GM23248 (cell line): ENCODE measurements at places on chromosomes 12 and 14. TPM values are rescaled to one million over a fixed set of nuclear protein-coding genes. Genes with fewer than 3 reads are reported as not detected.
A peak's percentile ranks its signal among the peaks of the same experiment; 100 is the strongest.

GRCh38 chr14:90720336-90720735, 95.9 kb downstream of the TTC7B start:
- no peak for DNase-seq

DNA sequence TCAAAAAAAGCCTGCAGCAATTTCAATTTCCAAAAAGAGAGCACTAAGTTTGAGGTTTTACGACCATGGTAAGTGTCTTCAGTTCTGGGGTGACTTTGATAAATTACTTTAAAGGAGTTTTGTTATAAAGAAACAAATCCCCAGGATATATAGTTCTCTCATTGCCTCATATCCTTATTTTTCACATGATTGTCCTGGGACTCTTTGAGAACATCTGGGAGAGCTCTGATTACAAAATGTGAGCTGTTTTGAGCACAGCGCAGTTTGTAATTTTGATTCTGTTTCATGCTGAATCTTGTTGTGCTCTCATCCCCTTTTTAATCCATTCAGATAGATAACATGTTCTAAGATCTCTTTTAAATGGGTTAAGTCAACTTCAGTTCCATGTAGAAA, 67.7 kb upstream of the DCN start:
- peak; percentile 39 for DNase-seq

The USP44 gene
- total RNA-seq = 0.25 and 0.76 TPM in 2 replicates

DNA sequence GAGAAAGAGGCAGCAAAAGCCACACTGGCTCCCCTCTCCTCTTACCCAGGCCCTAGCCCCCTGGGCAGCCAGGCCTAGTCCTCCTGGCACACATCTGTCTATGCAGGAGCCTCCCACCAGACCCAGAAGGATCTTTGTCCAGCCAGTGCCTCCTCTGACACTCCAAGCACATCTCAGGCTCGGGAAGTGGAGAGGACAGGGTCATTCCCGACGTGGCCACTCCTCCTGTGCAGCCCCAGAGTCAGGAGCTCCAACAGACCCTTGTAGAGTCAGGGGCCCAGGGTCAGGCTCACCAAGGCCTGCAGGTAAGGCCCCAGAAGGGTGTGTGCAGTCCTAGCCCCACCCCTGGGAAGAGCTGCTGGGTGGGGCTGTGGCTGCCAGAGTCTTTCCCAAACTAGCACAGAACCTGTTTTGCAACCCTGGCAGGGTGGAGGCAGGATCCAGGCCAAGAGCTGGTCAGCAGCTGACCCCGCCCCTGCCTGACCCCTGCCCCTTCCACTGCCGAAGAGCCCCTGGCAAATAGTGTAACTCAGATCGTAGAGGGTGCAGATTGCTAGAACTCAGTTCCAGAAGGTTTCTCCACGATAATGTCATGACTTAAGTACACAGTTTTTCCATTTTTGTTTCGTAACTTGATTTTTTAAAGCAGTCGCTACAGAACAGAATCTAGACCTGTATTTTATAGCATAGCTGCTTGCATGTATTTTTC, 26.6 kb upstream of the PNMA1 start:
- DNase-seq = peak; percentile 70

The PAPLN gene
- 0.22 and 1.0 TPM in 2 replicates for total RNA-seq

DNA sequence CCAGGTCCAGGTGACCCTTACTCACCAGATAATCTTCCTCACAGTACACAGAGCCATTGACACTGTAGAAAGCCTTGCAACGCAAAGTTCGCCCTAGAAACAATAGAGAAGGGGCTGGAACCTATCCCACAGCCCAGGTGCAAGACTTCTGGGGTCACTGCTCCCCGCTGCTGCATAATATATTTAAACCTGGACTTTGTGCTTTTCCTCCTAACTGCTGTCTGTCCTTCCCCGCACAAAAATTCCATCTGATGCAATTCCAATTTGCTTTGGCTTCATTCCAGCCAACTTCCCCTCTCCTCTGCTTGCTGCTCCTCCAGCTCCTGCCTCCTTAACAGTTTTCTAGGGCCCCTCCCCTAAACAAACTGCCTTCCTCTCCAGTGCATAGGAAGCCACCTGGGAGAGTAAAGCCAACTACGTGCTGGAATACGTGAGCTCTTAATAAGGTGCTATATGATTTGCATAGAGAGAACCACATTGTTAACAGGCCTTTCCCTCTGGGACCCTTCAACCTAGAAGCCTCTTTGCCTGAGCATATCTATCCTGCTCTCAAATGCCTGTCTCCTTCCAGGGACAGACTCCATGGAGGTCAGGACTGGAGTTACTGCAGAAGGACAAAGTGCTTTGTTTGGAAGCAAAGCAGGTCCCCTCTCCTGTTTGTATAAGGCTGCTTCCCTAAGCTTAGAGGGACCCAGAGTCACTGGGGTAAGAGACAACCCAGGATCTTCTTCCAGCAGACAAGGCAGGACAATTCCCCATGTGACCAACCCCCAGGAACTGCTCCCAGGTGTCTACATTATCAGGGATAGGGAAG, 5.5 kb downstream of the AJUBA start:
- peak; percentile 25 for DNase-seq

DNA sequence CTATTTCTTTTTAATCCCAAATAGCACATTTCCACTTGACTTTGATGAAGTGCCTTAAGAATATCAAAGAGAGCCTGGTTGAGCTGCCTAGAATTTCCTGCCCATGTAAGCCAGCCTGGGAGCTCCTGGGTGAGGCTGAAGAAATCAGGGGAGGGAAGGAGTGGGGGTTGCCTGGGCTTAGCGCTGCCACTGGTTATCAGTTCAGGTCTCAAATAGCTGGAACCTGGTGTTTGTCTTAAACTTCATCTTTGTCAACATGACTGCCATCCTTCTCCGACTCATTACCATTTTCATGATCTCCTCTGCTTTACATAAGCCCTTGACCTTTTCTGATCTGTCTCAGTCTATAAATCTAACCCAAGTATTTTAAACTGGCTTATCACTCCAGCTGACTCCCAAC, 151.5 kb downstream of the TTC8 start:
- DNase-seq = no peak

- DNase-seq = no peak
Measured at GRCh38 chr12:61998791-61999190, 261.4 kb upstream of the USP15 start.

DNA sequence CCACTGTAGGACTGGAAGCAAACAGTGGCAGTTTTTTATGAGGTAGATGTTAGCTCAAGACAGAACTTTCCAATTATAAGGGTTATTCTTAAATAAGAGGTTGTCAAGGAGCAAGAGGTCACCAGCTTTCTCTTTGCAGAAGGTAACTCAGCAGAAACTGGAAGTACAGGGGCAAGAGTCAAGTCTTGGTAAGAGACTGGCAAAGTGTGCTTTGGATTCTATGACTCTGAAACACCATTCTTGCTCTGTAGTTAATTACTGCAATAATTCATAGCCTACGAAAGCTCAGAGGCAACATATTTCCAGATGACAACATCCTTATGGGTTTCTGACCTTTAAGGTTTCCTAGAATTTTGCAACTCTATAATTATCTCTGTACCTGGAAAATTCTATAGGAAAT, 51.3 kb downstream of the RMST start:
- no peak for DNase-seq

The OTOGL gene
- under 0.01 and 1.3 TPM in 2 replicates for total RNA-seq

The MYBPC1 gene
- total RNA-seq = not detected in 2 replicates

DNA sequence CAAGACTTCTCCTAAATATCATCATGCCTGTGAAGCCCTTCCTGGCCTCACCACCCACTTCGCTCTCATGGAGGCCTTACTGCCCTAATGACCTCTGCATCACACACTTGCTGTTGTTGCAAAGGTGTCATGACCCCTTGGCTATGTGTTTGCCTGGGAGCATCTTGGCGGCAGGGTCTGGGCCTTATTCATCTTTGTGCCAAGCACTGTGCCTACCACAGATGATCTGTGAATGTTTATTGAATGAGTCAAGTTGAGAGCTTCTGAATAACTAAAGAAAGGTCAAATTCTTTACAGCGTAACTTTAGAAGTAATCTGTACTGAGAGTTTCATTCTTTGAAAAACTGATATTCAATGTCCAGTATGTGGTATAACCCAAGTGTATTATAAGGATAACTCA, 113.3 kb downstream of the TTC8 start:
- no peak for DNase-seq

The LYZ gene
- not detected in 2 replicates for total RNA-seq

DNA sequence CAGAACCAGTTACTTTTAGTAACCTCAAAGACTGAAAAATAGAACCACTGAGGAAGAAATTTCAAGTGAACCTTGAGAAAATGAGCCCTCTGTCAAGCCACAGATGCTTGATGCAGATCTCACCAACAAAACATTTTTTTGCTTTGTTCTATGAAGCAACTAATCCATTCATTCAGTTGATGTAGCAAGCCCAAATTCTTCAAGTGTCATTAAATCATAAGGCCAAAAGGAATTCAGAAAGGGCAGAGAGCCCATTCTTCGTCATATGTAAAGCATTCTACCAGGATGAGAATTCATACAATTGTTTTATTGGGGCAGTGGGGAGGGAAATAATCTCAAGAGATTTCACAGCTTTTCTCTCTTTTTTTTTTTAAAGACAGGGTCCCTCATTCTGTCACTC, 218.0 kb upstream of the RGS6 start:
- peak; percentile 95 for DNase-seq

DNA sequence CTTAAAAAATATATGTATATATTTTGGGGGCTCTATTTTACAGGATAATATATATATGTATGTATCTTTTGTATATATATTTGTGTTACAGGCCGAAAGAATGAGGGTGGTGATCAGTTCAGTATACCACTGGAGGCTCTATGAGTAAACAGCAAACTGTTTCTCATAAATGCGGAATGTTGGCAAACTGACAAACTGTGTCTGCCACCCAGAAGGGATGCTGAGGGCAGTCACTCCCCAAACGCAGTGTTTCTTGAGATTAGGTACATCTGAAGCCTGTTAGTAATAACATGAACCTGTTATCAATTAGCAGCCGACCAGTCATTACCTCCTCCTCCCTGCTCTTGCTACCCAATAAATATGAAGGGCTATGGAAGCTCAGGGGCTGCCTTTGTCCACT, 20.8 kb downstream of the TNFAIP2 start:
- DNase-seq = peak; percentile 89

DNA sequence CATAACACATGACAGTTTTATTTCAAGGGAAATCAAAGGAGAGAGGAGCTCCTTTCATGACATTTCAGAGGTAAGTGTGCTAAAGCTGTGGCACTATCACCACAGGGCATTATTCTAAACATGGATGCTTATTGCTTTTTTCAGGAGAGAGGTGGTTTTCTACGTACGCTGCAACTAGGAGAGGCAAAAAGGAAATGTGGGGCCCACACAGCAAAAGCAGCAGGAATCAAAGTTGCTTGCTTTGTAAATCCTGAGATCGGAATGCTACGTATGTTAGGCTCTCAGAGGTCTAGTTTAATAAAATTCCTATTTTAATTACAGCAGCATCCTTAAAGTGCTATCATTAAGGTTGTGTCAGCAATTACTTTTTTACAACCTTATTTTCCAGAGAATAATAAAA, 55.0 kb upstream of the GRIP1 start:
- DNase-seq = no peak

DNA sequence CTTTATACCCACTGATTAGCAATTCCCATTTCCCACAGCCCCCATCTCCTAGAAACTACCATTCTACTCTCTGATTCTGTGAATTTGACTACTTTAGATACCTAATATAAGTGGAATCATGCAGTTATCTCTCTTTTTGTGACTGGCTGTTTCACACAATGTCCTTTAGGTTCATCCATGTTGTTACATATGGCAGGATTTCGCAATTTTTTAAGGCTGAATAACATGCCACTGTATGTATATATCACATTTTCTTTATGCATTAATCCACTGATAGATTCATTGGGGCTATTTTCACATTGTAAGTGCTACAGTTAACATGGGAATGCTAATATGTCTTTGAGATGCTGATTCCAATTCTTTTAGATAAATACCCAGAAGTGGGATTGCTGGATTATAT, 11.8 kb upstream of the TBK1 start:
- DNase-seq = no peak

GRCh38 chr12:109053382-109054123, 1.2 kb downstream of the USP30 start:
- peak; percentile 19 for DNase-seq

The IFNG-AS1 gene
- not detected in 2 replicates for total RNA-seq

DNA sequence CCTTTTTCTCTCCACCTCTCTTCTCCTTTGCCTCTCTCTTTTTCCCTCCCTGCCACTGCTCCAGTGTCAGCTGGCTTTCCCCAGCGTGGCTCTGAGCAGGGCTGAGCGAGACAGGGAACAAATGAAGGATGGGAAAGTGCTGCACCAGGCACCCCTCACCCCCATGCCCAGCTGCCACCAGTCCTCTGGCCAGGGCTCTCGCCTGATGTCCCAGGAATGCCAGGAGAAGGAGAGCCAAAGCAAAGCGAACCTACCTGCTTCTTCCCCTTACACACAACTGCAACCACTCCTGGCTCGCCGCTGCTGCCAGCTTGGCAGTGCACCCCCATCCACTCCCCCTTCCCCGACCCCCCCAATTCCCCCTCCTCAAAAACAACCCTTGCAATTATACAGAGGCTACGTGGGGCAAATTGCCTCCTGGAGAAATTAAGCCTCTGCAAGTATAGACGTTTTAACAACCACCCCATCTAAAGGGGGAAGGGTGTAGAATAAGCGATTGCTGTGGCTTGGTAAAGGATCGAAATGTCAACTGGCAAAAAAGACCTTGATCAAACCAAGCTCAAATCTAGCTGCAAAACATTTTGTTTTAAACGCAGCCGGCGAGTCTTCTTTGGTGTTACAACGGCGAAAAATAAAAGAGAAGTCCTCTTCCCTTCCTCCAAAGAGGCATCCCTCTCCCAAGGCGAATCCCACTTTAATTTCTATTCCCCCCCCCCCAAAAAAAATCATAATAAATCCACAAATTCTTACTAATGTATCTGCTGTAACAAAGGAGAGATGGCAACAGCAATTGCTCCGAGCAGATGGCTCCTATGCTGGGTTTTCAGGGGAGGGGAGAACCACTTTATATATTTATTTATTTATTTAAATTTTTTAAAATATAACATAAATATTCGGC, 2.9 kb downstream of the BCL11B start:
- no peak for DNase-seq
